ENCODE measurements at places on chromosomes 2 and 18.

- no peak for DNase-seq
Measured at GRCh38 chr2:217286833-217287232, 427.0 kb upstream of the TNP1 start.

- DNase-seq: peak; percentile 34
Measured at GRCh38 chr2:157395811-157396210, 48.1 kb downstream of the CYTIP start.

DNA sequence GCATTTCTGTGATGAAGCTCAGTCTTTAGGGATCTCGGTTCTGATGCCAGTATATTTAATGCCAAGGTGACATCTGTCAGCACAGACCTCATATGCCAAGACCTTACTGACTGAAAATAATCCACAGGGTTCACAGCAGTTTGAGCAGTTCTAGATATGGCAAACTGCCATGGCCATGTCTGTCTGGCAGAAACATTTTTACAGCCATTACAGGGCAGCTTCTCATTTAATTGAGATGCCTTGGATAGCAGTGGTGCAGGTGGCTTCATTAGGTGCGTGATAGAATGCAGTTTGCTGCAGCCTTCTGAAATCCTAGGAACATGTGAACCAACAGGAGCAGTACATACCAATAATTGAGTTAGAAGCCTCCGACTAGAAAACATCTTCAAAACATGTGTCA is 510.6 kb downstream of the XIRP2 start:
- DNase-seq: no peak

DNA sequence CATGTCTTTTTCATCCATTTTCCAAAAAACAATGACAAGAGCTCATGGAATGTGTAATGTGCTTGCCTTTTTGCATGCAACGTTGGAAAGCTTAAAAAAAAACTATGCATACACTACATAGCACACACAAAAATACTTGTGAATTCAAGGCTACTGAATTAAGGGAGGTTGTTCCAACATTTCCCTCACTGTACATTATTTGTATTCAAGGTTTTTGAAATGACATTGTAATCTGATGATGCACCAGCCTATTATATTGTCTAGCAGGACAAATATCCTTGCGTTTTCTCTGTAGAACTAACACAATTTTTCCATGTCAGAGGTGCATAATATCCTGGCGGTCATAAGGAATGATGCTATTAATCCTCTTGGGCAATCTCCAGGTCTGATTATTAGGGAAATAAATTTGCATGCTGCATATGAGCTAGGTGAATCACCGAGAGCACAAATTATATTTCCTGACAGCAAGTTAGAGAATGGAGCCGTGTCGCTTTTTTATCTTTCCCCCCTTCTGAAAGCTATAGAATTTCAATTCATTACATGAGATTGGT is 836.9 kb upstream of the FANCL start:
- DNase-seq: no peak

- DNase-seq: no peak
Measured at GRCh38 chr2:44768438-44769236, 172.9 kb upstream of the SIX3 start.

- DNase-seq: no peak
Measured at GRCh38 chr18:54278615-54279014, 9.3 kb downstream of the POLI start.

GRCh38 chr2:100244881-100245605 is 77.3 kb downstream of the LONRF2 start:
- DNase-seq: no peak

- DNase-seq: no peak
Measured at GRCh38 chr18:49023938-49024803, 73.4 kb upstream of the SMAD7 start.

DNA sequence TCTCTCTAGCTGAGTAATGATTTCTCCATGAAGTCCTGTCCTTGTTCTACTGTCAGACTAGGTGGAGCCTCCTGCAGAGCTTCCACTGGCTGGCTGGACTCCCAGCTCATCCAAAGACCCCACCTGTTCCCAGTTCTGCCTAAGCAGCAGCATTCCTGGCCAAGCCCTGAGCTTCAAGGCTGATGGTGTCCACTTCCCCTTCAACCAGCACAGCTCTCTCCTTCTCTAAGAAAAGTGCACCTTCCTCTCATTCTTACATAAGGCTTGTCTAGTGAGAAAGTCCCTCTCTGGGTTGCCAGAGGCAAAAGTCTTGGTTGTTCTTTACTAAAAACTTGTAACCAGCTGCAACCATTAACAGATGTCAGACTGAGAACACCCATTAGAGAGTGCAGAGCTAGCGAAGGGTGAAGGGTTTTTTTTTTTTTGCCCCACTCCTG is 58.9 kb downstream of the CXCR4 start:
- DNase-seq: no peak

DNA sequence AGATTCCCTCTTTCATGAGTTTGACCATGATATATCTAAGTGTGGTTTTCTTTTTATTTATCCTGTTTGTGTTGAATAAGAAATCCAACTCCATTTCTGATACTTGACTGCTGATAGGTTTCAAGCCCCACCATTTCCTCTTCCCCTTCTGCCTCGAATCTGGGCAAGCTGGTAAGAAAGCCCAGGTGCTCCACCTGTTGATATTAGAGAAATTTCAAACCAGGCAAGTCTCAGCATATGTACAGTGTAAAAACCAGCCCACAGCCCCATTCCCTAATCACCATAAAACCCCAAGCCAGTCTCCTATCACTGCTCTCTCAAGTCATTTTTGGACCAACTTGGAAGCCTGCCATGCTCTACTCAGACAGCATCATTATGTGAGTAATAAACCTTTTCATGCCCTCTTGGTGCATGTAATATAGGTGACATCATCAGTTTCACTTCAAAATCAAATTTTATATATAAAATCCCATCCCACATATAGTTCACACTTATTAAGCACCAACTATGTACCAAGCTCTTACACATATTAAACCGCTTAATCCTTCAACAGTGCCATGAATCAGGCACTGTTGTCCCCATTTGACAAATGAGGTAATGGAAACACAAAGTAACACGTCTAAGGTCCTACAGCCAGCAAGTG is 46.6 kb downstream of the SMAD2 start:
- no peak for DNase-seq

GRCh38 chr2:188902901-188903491 is 71.2 kb upstream of the COL3A1 start:
- DNase-seq: peak; percentile 58

DNA sequence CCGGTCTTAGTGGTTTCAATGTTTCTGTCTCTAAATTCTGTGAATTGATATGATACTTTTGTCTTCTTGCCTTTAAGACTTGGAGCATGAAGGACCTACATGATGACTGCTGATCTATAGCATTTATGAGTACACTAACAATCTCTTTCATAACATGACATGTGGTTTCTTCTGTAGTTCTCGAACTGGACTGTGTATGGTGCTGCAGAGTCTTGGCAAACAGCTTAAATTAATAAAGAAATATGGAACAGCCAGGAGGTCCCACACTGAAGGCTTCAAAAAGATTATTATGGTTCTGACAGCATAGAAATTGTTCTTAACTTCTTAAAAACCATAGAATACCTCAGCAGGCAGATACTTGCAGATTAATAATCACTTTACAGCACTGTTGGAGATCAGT is 145.0 kb downstream of the DCC start:
- DNase-seq: peak; percentile 61

- peak; percentile 18 for DNase-seq
Measured at GRCh38 chr2:157304811-157305722, 20.6 kb downstream of the ERMN start.

DNA sequence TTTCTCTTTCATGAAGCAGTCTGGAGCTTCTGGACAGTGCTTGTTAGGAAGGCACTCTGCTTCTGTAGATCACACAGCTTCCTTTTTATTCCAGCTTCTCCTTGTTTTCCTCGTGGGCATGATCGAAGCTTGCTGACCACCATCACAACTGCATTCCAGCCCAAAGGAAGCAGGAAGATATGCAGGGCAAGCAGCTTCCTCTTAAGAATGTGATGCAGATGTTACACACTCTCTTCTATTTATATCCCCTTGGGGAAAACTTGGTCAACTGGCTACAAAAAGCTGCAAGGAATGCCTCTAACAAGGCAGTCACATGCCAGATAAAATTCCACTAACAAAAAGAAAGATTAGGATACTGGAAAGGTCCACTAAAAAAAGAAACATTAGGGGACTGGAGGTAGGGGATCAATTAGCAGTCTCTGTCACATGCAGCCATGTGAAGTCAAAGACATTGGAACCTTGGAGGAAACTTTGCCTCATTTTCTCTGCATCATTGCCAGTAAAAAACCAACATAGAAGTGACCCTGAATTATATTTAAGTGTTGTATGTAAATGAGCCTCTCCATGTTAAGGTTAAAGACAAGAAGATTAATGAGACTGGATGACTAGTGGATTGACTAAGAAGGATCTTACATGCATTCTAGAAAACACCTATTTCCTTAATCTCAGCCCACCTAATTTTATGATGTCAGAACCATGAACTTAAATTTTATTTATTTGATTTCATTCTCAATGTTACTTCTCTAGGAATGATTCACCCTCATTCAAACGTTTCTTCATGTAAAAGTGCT is 98.3 kb downstream of the NAB1 start:
- DNase-seq: no peak

DNA sequence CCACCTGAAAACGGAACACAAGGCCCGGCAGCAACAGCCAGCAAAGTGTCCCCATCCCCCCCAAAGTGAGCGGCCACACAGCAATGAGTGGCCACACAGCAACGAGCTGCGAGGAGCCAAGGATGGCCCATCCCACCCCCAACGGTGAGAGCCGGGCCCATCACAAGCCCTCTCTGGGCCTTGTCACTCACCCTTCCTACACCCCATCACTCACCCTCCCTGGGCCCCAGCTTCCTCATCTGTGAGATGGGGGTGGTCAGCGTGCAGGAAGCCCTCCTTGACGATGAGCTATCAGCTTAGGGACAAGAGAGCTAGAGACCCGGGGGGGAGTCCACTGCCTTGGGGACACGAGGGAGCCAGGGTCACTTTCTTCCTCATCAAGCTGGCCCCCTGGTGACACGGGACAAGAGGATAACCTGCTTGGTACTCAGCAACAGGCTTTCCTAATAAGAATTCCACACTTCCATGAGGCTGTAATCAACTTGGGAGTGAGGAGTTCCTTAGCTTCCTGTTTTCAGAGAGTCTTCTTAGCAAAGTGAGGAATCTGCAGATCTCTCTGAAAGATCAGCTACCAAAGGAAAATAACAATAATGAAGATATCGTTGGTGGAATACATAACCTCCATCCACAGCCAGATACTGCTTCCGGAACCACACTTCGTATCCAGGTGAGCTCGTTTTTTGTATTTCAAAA is 92.8 kb downstream of the HDAC4 start:
- DNase-seq: no peak

- DNase-seq: no peak
Measured at GRCh38 chr2:10071595-10071994, 8.6 kb downstream of the CYS1 start.

DNA sequence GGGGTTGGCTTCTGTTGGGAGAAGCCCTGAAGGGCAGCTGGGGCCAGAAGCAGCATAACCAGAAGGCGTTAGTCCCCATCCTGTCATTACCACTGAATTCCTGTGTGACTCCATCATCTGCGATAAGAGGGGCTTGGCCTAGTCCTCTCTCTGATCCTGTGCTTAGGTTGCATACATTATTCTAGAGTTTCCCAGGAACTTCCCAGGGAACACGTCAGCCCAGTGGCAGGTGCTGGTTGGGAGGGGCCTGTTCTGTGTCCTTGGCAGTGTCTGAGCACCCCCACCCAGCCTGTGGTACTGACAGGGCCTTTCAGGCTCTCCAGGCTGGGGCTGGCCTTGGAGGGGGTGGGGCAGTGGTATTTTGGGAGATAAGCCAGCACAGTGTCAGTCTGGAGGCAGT is 4.5 kb upstream of the TOGARAM2 start:
- no peak for DNase-seq

- peak; percentile 7 for DNase-seq
Measured at GRCh38 chr2:209526561-209526960, 102.7 kb downstream of the MAP2 start.

DNA sequence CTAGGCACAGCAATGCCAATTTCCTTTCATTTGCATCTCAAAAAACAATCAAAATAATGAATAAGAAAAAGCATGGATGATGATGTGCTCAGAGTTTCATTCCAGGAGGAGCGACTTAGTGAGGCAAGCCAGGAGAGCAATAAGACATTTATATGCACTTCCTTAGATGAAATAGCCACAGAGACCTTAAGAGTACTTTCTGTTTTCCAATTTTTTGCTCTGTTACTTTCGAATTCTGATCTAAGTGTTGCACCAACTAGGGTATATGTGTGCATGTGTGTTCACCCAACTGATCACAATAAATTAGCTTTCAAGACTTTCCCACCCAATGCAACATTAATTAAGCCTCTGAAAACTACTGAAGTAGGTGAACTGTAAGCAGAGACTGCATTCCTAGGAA is 709 bp downstream of the RAB27B start:
- peak; percentile 49 for DNase-seq

DNA sequence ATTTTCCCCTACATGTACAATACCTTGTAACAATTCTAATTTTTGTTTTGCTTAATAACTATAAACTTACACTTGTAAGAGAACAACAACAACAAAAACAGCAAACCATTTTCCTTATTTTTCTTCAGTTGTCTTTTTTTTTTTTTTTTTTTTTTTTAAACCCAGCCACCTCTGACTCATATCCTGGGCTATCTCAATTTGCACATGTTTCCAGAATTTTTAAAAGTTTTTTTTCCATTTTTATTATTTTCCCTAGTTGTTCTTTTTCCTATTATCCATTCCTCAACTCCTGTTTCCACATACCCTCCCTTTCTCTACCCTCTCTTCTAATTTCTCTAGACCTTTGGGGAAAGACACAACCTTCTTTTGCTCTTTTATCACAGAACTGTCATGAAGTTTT is 112.5 kb downstream of the EFEMP1 start:
- no peak for DNase-seq

DNA sequence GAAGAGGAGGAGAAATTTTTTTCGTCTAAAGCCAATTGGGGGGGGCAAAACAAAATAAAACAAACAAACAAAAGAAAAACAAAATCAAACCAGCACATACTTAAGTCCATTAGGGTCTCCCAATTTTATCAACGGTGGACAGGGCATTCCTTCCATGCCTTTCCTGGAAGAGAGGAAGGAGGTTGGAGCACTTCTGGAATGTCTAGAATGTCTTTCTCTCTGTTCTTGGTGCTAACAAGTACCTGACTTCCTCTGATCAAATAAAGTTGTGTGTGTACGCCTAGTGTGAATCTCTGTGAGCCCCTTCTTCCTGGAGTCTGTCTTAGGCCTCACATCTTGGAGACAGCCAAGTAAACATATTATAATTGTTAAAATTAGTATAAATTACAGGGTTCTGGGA is 399.0 kb upstream of the LRRTM1 start:
- DNase-seq: no peak

DNA sequence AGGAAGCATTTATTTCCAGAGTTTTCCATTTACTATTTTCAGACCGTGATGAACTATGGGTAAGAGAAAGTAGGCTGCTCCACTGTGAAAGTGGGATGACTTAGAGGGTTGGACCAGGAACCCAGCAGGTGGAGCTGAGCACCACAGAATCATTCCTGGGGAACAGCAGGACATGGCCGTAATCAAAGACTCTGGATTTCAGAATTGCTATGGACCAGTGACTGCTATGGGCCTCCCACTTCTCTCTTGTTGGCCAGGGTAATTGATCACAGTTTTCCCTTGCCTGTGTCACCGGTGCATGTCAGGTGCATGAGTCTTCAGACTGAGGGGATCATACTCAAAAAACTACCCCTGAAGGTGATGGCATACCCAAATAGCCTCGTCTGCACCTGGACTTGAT is 90.6 kb upstream of the GPC1 start:
- DNase-seq: no peak
